A549 (cell line): ENCODE measurements at places on chromosomes 2 and 18. TPM values are rescaled to one million over a fixed set of nuclear protein-coding genes. Genes with fewer than 3 reads are reported as not detected.

Gene SCN3A
- polyA plus RNA-seq = 0.01 to 0.05 TPM (median 0.03 TPM) in 3 replicates

Gene APCDD1
- polyA plus RNA-seq = not detected in 3 replicates

Gene FABP1
- not detected in 3 replicates for polyA plus RNA-seq

Gene ARL4C
- polyA plus RNA-seq = 48.4 to 70.9 TPM (median 67.9 TPM) in 3 replicates

Gene FAM110C
- polyA plus RNA-seq = 0.04 to 0.17 TPM (median 0.08 TPM) in 3 replicates

Gene COLEC12
- polyA plus RNA-seq = 0.01 TPM in 1 of 3 replicates, not detected in the others

Gene ATOH8
- 11.1 to 20.7 TPM (median 20.0 TPM) in 3 replicates for polyA plus RNA-seq

Gene ARHGAP15
- not detected in 3 replicates for polyA plus RNA-seq

Gene ANKRD62
- not detected in 3 replicates for polyA plus RNA-seq

Gene GALNT5
- polyA plus RNA-seq = 2.3 to 3.2 TPM (median 2.9 TPM) in 3 replicates

Gene ZBTB14
- polyA plus RNA-seq = 5.8 to 7.3 TPM (median 7.1 TPM) in 3 replicates

Gene SPATS2L
- 85.2 to 107 TPM (median 93.9 TPM) in 3 replicates for polyA plus RNA-seq
